ENCODE measurements at places on chromosomes 6 and 20.

GRCh38 chr20:8000796-8001195 is 18.8 kb downstream of the TMX4 start:
- DNase-seq, result no peak

DNA sequence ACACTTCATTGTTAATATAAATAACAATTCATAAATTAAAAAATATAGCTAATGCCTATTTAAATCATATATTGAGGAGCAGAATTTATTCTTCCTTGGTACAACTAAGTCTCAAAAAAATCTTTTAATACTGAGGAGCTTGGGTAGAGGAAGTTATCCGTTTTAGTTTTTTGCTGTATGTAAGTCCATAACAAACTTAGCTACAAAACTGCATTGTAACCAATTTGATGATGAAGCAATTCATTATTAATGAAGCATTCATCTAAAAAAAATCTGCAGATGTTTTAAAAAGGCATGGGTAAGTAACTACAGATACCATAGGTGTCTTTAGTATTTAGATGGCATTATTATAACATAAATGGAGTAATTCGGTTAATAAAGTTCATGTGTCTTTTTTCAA is 1.3 kb downstream of the KHDRBS2 start:
- no peak for DNase-seq

GRCh38 chr20:60050193-60050947 is 92.1 kb downstream of the CDH26 start:
- DNase-seq, result no peak

DNA sequence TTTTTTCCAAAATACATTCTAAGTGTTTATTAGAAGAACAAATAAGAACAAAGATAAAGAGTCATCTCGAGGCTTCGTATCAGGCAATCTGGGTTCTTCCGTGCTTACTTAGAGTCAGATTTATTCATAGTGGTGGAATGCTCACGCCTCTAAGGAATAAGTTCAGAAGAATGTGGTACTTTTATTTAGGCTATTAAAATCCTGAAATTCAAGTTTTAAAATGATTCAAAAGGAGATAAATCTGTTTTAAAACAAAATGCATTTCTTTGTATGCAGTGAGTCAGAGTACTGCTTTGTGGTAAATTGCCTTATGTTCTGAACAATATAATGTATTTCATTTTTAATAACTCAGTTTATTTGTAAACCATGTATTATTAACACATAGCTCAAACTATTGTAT is 89.1 kb downstream of the FUT9 start:
- no peak for DNase-seq

GRCh38 chr6:41780551-41781365 is at the start of gene PRICKLE4:
PRICKLE4 (plus strand) TSS chr6:41780782; CDS start chr6:41783474, 2,692 bp downstream.
- no peak for DNase-seq

DNA sequence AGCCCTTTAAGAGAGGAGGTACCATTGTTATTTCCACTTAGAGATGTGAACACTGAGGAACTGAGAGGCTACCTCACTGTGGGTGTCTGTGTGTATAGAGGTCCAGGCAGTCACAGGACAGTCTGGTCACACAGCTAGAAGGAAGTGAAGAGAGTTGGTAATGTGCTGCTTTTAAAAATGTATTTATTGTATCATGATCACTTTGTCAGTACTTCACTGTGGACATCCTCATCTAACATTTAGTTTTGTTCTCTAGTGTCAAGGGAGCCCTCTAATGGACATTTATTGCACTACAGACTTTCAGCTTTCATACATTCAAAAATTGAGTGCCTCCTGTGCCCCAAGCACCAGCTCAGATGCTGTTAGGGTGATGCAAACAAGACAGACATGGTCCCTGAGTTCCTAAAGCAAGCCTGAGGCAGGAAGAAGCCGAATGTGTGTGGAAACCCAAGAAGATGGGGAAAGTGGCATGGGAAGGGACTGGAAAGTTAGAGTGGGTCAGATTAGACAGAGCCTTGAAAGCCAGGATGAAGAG is 123.0 kb downstream of the SLC16A10 start:
- DNase-seq, result no peak

GRCh38 chr20:8073024-8073832 is 53.7 kb upstream of the TMX4 start:
- no peak for DNase-seq

DNA sequence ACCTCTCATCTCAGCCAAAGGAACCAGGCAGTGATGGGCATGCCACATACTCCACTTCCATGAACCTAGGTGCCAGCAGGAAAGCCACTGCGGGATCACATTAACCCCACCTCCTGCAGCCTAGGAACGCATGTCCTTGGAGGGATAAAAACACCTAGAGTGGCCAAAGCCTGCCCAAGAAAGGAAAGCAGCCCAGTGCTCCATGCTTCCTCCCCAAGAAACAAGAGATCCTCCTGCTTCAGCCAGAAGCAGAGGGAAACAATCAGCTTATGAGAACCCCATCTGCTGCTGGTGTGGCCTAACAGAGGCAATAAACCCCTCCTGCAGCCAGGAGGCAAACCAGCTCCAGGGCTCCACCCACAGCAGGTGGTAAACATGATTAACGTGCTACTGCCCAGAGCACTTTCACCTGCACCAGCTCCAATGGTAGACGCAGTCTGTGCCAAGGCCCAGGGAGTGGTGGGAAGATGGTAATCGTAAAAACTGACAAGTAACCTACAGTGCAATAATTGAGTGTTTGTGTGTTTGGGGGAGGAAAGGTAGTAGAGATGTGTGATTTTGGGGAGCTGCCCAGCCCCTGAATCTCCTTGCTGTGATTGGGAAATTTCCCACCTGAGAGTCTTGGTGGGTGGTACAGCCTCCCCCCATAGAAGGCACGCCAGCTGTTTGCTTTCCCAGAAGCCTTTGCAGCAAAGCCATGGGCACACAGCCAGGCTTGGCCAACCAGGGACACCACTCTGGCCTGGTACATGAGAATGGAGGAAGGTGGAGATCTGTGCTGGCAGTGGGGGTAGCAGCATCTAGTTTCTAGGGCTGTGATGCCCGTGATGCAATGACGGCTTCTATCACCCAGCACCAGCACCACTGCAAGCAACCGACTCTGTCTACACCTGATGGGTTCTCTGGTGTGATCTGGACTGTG is 50.6 kb upstream of the TBC1D7 start:
- no peak for DNase-seq

DNA sequence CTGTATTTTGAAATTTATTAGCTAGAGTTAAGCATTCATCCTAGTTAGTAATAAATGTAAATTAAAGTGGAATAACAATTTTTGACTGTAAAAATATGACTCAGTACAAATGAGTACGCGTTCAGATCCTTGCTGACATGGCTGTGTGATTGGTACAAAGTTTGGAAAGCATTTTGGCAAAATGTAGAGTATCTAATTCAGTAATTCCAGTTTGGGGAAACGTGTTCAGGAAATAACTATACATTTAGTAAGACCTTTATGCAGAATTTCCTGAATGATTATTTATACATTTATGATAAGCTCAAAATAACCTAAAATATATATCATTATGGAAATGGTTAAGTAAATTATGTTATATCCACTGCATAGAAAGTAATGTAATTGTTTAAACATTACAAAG is 8.0 kb downstream of the VTA1 start:
- DNase-seq, result no peak

GRCh38 chr6:13373488-13373886 is 45.1 kb upstream of the TBC1D7 start:
- no peak for DNase-seq

DNA sequence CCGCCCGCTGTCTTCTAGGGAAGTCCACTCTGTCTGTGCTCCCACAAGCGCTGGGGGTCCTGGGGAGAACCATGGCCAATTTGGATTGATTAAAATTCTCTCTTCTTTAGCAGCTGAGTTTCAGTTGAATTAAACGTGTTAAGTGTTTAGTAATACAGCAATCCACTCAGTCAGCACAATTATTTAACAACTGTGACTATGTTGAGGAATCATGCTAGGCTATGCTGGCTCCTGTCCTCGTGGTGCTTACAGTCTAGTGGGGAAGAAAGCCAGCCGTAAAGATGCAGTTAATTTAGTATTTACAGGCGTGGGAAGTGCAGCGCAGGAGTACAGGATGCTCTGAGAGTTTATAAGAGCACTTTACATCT is 88.9 kb upstream of the FOXP4 start:
- no peak for DNase-seq

DNA sequence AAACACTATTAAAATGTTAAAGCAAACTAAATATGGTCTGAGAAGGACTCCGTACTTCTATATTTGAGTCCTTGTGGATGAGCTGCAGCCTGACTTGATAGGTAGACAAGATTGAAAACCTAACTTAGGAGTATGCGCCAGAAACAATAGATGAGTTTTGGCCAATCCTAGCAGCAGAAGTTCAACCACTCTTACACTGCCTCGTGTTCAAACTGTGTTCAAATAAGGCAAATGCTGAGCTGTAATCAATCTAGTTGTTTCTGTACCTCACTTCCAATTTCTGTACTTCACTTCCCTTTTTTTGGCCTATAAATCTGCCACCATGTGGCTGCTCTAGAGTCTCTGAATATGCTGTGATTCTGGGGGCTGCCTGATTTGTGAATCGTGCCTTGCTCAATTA is 13.2 kb upstream of the SERINC1 start:
- DNase-seq, result no peak

GRCh38 chr6:88380083-88380482 is 213.9 kb upstream of the CNR1 start:
- no peak for DNase-seq

DNA sequence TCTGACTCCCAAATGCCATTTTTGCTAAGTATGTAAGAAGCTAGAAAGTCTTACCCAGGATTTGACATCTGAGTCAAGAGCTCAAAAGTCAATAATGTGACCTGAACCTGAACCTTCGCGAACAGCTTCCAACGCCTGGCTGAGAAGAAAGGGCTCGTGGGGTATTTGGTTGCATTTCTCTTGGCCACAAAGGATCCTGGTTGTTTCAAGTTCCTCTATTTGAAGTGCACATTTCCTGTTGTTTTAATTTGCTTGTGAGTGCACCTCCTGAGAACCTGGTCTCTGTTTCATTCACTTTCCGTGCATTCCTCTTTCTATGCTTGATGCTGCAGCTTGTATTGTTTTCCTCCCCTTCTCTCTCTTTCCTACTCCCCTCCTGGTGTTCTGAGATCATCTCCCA is 212.5 kb downstream of the FOXA2 start:
- no peak for DNase-seq

GRCh38 chr6:69802995-69803394 is 6.2 kb upstream of the LMBRD1 start:
- DNase-seq, result no peak

DNA sequence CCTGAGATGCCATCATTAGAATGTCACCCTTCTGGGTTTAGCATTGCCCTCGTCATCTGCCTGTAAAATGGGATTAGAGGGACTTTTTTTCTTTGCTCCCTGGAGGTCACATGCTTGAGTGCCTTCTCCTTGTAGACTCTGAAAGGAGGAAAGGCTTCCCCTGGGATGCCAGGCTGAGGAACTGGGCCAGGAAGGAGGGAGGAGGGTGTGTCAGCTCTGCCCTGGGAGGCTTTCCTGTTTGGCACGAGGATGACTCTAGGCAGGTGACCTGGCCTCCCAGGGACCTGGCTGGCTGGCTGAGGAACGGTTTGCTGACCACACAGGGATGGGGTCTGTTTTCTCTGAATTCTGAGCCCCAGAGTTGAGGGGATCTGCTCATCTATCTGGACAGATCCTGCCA is 137.9 kb upstream of the RNF24 start:
- DNase-seq, result no peak

DNA sequence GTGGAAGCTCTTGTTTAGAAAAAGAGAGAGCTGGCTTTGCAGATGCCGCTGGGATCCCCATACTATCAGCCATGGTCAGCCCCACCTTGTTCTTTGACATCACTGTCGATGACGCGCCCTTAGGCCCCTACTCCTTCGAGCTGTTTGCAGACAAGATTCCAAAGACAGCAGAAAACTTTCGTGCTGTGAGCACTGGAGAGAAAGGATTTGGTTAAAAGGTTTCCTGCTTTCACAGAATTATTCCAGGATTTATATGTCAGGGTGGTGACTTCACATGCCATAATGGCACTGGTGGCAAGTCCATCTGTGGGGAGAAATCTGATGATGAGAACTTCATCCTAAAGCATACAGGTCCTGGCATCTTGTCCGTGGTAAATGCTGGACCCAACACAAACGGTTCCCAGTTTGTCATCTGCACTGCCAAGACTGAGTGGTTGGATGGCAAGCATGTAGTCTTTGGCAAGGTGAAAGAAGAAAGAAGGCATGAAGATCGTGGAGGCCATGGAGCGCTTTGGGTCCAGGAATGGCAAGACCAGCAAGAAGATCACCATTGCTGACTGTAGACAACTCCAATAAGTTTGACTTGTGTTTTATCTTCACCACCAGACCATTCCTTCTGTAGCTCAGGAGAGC is 2.4 kb upstream of the BLCAP start:
- DNase-seq, result no peak

DNA sequence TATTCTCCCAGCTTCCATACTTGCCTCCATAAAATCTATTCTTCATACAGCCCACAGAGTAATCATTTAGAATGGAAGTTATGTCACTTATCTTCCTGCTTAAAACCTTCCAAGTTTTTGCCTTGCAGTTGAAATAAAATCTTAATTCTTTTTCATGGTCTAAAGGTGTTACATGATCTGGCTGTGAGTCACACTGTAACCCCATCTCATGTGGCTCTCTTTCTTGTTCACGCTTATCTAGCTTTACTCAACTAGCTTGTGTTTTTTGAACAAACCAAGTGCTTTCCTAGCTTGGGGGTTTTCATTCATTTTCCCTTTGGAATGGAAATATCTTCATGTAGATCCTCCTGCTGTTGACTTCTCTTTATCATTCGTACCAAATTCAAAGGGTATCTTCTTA is 23.6 kb upstream of the THEMIS start:
- DNase-seq, result no peak

GRCh38 chr6:14464055-14464454 is 346.5 kb downstream of the CD83 start:
- DNase-seq, result no peak

GRCh38 chr20:13220194-13220903 is 725 bp upstream of the ISM1 start:
- DNase-seq, result peak; percentile 26

DNA sequence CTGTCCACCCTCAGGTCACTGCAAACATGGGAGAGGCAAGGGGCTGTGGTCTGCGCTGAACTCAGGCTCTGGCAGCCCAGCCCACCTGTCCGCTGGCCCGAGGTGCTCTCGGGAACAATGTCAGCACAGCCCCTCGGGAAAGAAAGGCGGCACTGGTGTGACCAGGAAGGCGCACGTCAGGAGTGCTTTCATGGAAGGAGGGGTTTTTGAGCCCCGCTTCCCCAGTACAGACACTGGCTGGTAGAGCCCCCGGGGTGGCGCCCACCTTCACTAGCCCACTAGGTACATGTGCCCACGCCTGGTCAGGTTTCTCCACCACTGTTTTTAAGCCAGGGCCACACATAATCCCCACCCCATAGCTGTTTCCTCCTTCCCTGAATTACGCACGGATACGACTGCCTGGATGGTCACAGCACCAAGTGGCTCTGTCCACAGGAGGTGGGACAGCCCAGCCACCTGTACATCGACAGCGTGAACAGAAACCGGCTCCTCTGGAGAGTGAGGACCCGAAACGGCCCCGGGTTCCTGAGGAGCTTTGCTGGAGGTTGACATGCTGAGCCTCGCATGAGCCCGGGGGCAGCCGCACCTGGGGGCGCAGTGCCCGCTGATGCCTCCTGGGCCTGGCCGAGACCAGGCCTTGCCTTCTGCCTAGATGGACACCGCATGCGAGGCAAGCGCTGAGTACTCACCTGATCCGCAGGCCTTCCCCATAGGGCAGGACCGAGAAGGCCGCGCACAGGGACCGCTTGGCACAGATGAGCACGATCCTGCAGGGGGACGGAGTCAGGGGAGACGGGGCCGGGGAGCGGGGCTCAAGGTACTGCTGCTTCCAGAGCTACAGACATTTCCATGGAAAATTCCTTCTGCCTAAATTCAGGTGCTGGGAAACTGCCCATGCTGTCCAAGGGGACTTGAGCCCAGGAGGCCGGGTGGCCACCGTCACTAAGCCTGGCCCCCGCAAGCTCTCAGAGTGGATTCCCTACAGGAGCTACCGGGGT is 7.6 kb downstream of the RPS21 start:
- DNase-seq, result no peak

Measured in activated CD4-positive, alpha-beta T cell treated with anti-CD3 and anti-CD28 coated beads, Interleukin-2, amount 50 U/mL, for 1 hour (primary cell).